ENCODE measurements at places on chromosomes 3 and 15.

DNA sequence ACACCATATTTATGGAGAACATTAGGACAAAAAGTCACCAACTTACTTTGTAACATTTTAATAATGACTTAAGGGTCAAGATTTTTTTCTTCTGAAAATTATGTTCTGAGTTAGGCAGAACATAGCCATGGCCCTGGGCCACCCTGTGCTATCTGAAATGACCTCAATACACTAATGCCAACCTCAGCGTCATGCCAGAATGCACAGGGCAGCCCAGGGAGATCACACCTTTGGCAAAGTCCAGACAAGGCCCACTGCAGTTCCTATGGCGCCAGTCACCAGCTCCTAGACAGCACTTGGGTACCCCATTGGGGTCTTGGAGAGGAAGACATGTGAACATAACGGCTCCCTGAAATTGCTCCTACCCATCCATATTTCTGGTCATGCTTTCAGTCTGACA is 33.1 kb downstream of the HCLS1 start:
- H3K4me1 ChIP-seq: no peaks in the 10 kb centered on the region
- no peak overlapping the region for H3K4me3 ChIP-seq
- peaks cover 25% of the 10 kb centered on the region for H3K36me3 ChIP-seq
- H3K27me3 ChIP-seq: no peaks in the 10 kb centered on the region

GRCh38 chr15:39591141-39591895 is 10.4 kb downstream of the THBS1 start:
- no peak for DNase-seq
- no peak overlapping the region for H3K27ac ChIP-seq
- no peaks in the 10 kb centered on the region for H3K36me3 ChIP-seq
- H3K4me3 ChIP-seq: no peak overlapping the region
- H3K4me1 ChIP-seq: no peaks in the 10 kb centered on the region

DNA sequence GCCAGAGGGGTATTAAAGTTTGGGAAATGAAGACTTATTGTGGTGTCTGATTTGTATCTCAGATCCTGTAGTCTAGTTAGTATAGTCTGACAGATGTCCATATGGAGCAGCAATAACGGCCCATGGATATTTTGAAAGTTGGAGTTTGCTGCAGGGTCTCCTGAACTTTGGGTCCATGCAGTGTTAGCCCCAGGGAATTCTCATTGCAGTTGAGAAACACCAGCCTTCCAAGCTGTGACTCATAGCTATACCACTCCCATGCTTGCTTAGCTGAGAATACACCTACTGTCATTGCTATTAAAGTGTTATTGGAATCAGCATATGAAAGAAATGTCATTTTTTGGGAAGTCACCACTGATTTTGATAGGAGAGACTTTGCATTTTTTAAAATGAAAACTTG is 29.2 kb downstream of the TMOD2 start:
- H3K4me1 ChIP-seq: no peaks in the 10 kb centered on the region
- H3K27me3 ChIP-seq: no peaks in the 10 kb centered on the region
- no peak for DNase-seq
- no peak overlapping the region for H3K27ac ChIP-seq

DNA sequence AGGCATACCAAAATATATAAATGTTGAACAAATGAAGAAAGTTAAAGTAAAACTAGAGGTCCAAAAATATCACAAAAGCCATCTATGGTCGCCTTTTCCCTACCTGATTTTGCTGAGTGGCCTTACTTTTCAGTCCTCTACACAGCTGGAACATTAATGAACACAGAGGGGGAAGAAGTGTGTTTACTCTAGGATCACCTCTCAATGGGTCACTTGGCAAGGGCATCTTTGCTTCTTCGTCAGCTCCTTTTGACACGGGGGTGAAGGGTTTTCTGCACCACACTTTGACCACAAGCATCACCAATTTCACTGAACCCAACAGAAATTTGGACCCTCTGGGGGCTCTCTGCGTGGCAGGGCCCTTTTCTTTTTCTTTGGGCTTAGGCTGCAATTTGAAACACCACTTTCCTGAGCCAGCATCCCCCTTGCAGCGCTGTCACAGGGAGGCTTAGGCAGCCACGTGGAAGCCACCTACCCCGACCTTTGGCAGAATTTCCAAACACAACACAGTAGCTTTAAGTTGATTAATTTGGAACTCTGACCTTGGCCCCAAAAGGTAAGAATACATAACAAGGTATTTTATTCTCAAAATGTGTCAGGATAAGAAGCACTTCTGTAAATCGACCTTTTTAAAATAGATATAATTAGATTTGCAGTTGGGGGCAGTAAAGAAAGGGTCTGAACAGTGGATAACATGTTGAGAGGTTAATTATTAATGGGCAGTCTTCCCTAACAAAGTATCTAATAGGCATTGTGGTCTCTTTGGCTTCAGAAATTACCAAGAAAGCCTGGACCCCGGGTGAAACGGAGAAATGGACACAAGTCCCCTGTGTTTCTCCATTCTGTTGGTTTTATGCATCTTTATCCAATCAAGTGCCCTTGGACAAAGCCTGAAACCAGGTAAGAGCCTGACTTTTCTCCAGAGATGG is at the start of gene LIPC:
LIPC (plus strand) TSS at position 771 of the 929 bp plus-strand sequence; CDS start at position 813, 42 bp downstream.
- no peak within 1 kb of the TSS for H3K27ac ChIP-seq
- H3K27me3 ChIP-seq: no peaks in the 10 kb centered on the region
- H3K4me1 ChIP-seq: no peaks in the 10 kb centered on the region
- no peak within 1 kb of the TSS for H3K4me3 ChIP-seq

GRCh38 chr3:172061724-172062184 is 22.4 kb downstream of the FNDC3B start:
- no peak overlapping the region for H3K27ac ChIP-seq
- DNase-seq: no peak
- H3K36me3 ChIP-seq: no peaks in the 10 kb centered on the region

DNA sequence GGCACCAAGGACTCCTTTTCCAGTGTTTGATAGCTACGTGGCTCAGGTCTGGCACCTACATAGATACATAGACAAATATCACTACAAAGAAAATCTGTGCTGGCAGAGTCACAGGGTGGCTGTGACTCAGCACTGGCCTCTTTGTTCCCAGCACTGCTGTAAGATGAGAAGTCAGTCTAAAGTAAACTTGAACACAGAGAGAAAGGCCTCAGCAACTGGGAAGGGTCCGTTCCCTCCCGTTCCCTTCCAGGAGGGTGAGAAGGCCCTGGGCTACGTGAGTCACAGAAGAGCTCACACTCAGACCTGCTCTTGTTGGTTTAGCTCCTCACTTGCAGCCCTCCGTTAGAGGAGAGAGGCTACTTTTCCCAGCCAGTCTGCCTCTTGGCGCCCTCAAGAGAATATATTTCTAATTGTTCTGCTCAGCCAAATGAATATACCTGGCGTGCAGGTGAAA is 23.1 kb downstream of the ANXA2 start:
- DNase-seq: no peak
- H3K27me3 ChIP-seq: no peaks in the 10 kb centered on the region
- H3K4me3 ChIP-seq: no peak overlapping the region
- peaks cover 59% of the 10 kb centered on the region for H3K36me3 ChIP-seq
- peaks cover 8% of the 10 kb centered on the region for H3K4me1 ChIP-seq

GRCh38 chr15:66169023-66169422 is 84.5 kb downstream of the MEGF11 start:
- H3K27ac ChIP-seq: no peak overlapping the region
- no peak for DNase-seq
- no peaks in the 10 kb centered on the region for H3K4me1 ChIP-seq
- H3K27me3 ChIP-seq: no peaks in the 10 kb centered on the region
- H3K36me3 ChIP-seq: no peaks in the 10 kb centered on the region
- H3K4me3 ChIP-seq: no peak overlapping the region

- peaks cover 18% of the 10 kb centered on the region for H3K36me3 ChIP-seq
- no peak for DNase-seq
- no peak overlapping the region for H3K27ac ChIP-seq
- no peaks in the 10 kb centered on the region for H3K27me3 ChIP-seq
These were observed 30.7 kb downstream of the EFL1 start for GRCh38 chr15:82231842-82232241.

DNA sequence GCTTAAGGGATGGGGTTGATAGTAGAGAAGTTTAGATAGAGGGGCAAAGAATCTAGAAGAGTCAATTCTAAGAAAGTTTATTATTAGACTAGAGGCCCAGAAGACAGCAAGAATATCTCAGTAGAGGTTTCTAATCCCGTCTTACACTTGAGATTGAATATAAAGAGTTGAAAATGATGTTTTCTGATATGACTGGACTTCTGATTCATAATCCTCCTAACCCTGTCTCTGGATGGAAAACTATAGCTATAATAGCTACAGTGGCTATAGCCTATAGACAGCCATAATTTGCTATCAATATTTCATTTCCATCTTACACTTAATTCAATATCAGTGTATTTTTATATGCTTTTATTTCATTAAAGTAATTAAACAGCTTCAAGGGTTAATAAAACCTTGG is 60.0 kb downstream of the GAP43 start:
- H3K4me3 ChIP-seq: no peak overlapping the region
- H3K4me1 ChIP-seq: no peaks in the 10 kb centered on the region
- DNase-seq: no peak
- H3K27me3 ChIP-seq: peaks cover 17% of the 10 kb centered on the region
- no peak overlapping the region for H3K27ac ChIP-seq

DNA sequence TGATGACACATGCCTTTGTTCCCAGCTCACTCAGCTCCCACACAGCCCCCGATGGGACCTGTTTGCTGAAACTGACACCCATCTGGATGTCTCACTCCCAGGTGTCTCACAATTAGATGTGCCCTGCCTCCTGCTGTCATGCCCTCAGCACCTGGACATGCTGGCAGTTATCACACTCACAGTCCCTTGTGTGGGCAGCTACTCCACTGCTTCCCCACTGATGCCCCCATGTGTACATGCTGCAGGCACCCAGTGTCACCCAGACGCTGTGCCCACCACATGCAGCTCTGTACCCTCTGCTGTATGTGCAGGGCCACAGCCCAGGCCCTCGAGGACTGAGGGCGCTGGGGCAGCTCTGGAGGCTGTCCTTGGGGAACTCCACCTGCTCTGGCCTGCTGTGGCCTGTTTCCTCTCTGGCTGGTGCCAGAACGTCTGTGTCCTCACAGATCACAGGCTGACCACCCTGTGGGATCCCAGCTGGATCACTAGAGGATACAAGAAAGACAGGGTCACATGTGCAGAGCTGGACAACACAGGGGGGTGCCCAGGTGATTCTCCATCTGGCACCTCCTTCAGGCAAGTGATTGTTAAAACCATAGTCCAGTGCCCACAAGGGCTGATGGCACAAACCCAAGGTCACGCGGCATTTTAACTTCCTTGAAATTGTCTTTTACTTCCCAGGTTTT is 14.0 kb downstream of the C3orf22 start:
- no peak for DNase-seq
- H3K27ac ChIP-seq: no peak overlapping the region
- H3K4me3 ChIP-seq: no peak overlapping the region
- H3K27me3 ChIP-seq: no peaks in the 10 kb centered on the region

DNA sequence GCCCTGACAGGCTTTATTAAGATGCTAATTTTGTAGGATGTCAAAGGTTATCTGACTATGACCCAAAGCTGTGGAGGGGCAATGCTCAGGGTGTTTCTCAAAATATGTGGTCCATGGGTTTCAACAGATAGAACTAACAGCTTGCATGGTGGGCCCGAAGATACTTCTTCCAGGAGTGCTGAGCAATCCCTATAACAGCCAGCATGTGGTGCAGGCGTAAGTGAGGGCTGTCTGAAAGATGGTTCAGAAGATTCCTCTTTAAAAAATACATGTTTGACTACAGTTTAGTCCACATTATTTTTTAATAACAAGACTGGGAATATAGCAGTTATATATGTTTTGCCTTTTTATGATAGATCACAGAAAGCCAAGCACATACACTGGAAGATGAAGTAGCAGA is 7.6 kb downstream of the SCG3 start:
- H3K27ac ChIP-seq: no peak overlapping the region
- peaks cover 18% of the 10 kb centered on the region for H3K27me3 ChIP-seq
- H3K4me3 ChIP-seq: no peak overlapping the region
- no peak for DNase-seq
- no peaks in the 10 kb centered on the region for H3K36me3 ChIP-seq
- H3K4me1 ChIP-seq: no peaks in the 10 kb centered on the region

DNA sequence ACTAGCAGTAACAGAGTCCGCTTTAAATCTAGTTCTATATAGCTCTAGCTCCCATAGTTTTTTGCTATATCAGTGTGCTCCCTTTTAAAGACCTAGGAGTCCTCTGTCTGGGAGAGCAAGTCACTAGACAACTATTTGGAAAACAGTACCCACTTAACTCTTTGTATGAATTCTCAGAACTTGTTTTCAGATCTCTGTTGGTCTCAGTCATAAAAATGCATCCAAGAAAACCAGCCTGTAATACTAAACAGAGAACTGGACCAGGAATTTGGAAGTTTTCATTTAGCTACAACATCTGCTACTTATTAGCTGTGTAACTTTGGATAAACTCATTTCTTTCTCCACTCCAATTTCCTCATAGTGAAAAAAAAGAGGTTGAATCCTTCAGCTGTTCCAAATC is 56.9 kb upstream of the C3orf49 start:
- no peaks in the 10 kb centered on the region for H3K4me1 ChIP-seq
- no peaks in the 10 kb centered on the region for H3K36me3 ChIP-seq
- no peak overlapping the region for H3K27ac ChIP-seq
- no peak overlapping the region for H3K4me3 ChIP-seq

GRCh38 chr3:38960953-38961622 is 90.7 kb downstream of the SCN11A start:
- no peaks in the 10 kb centered on the region for H3K4me1 ChIP-seq
- no peak overlapping the region for H3K4me3 ChIP-seq
- H3K27ac ChIP-seq: no peak overlapping the region

DNA sequence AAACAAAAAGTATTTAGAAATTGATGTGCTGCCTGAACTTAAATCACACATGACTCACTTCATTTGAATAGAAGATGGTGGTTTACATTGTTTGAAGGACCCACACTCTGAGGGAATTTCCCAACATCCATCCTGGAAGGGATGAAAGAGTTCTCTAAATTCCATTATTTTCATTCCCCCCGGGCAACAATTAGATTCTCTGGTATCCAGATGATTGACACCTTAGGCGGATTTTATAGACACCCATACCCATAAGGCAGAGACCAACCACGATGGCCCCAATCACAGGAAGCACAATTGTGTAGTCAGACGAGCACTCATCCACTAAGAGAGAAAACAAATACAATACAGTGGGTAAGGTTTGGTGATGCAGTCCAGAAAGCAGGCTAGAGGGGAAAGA is 24.6 kb upstream of the MCCC1 start:
- H3K27ac ChIP-seq: no peak overlapping the region
- H3K27me3 ChIP-seq: no peaks in the 10 kb centered on the region

- peaks cover 6% of the 10 kb centered on the region for H3K4me1 ChIP-seq
- no peak overlapping the region for H3K27ac ChIP-seq
- H3K36me3 ChIP-seq: no peaks in the 10 kb centered on the region
- no peak for DNase-seq
- peaks cover 35% of the 10 kb centered on the region for H3K27me3 ChIP-seq
These were observed 347.9 kb downstream of the MCTP2 start for GRCh38 chr15:94579286-94579685.

- H3K27me3 ChIP-seq: no peaks in the 10 kb centered on the region
- no peak overlapping the region for H3K27ac ChIP-seq
- H3K36me3 ChIP-seq: peaks cover 17% of the 10 kb centered on the region
- H3K4me1 ChIP-seq: no peaks in the 10 kb centered on the region
- DNase-seq: no peak
These were observed 132.7 kb downstream of the GHSR start for GRCh38 chr3:172315401-172316091.
